Aorta (tissue), 5 donors: ENCODE measurements at places on chromosomes 5 and 9.

- DNase-seq: peak; percentile 70
Observed at GRCh38 chr9:121684381-121685145, 33.1 kb downstream of the DAB2IP start.

GRCh38 chr5:179170606-179171005, 110.4 kb downstream of the ZNF354C start:
- peak; percentile 61 for DNase-seq

GRCh38 chr9:73565026-73565425, 413.4 kb downstream of the ANXA1 start:
- no peak for DNase-seq

DNA sequence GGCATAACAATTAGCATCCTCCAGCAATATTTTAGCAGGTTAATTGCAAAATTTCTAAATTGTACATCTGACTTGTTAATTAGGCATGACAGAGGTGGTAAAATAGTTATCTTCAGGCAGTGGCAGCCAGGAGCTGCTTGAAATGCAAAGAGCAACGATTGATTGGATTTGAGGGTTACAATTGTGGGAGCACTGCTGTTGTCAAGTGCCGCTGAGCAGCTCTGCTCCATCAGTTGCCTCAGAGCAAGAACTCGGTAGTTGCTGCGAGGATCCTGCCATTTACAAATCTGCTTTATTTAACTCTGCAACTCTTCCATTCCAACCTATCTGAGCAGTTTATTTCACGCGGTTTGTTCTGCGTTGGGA, 12.6 kb downstream of the PBX3 start:
- DNase-seq: no peak

DNA sequence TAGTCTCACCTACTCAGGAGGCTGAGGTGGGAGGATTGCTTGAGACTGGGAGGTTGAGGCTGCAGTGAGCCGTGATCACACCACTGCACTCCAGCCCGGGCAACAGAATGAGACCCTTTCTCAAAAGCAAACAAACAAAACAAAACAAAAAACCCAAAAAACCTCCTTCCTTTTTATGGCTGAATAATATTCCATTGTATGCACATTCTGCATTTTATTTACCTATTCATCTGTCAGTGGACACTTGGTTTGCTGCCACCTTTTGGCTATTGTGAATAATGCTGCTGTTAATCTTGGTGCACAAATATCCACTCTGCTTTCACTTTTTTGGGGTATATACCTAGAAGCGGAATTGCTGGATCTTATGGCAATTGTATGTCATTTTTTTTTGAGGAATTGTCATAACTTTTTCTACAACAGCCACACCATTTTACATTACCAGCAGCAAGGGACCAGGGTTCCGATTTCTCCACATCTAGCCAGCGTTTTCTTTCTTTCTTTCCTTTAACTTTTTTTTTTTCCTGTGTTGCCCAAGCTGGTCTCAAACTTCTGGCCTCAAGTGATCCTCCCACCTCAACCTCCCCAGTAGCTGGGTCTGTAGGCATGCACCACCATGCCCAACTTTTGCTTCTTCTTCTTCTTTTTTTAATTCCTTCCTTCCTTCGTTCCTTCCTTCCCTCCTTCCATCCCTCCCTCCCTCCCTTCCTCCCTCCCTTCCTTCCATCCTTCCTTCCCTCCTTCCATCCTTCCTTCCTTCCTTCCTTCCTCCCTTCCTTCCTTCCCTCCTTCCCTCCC, 30.6 kb downstream of the NKX2-5 start:
- DNase-seq: no peak

DNA sequence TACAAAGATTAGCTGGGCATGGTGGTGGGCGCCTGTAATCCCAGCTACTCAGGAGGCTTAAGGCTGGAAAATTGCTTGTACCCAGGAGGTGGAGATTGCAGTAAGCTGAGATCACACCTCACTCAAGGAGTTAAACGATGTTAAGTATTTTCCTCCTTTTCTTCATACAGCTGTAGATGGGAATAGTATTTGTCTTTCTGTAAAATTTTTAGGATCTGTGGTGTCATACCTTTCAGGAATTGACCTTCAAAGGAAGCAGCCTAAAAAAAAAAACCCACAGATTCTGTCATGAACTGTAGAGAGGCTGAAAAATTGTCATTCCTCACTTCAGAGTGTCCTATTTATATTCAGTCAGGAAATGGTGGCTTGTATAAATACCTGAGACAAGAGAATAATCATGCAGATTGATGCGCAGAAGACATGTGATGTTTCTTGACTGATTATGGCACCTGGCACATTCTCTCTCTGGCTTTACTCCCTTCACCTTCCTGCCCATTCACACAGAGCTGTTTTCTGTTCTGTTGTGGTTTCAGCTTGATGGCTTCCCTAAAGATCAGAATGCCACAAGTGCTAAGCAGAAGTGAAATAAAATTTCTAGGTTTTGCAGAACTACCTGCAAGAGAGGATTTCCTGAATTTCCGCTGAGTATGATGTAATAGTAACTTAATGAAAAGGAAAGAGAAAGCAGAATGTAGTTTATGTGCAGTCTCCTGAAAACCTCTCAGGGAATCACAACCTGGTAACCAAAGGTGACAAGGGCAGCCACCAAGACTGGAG, 3.8 kb downstream of the IFNA1 start:
- DNase-seq: no peak

- DNase-seq: no peak
Observed at GRCh38 chr5:138622051-138622450, 46.9 kb upstream of the HSPA9 start.
